ENCODE measurements at places on chromosomes 2 and 18. TPM values are rescaled to one million over a fixed set of nuclear protein-coding genes. Genes with fewer than 3 reads are reported as not detected.

Gene DSG2
- total RNA-seq, result 22.3 TPM

Gene BMPR2
- total RNA-seq, result 8.2 TPM

Gene EPAS1
- 2.4 TPM for total RNA-seq

Gene PSMA8
- total RNA-seq, result not detected

Gene TCF4
- 24.1 TPM for total RNA-seq

Gene HOXD13
- 20.7 TPM for total RNA-seq

Gene EML6
- total RNA-seq, result 2.1 TPM

Gene EGR4
- total RNA-seq, result not detected

Gene POTEC
- 2.9 TPM for total RNA-seq

Gene FAM228B
- total RNA-seq, result 3.7 TPM

Gene POMC
- 0.34 TPM for total RNA-seq

Gene LOXL3
- 62.0 TPM for total RNA-seq

Gene HAT1
- total RNA-seq, result 91.9 TPM

Gene IKZF2
- 0.60 TPM for total RNA-seq

- DNase-seq, result no peak
Measured at GRCh38 chr2:86020984-86021383, 84.7 kb downstream of the POLR1A start.

GRCh38 chr2:16824472-16824871, 158.8 kb upstream of the CYRIA start:
- no peak for DNase-seq

GRCh38 chr2:235936493-235936892, 231.7 kb downstream of the GBX2 start:
- no peak for DNase-seq

DNA sequence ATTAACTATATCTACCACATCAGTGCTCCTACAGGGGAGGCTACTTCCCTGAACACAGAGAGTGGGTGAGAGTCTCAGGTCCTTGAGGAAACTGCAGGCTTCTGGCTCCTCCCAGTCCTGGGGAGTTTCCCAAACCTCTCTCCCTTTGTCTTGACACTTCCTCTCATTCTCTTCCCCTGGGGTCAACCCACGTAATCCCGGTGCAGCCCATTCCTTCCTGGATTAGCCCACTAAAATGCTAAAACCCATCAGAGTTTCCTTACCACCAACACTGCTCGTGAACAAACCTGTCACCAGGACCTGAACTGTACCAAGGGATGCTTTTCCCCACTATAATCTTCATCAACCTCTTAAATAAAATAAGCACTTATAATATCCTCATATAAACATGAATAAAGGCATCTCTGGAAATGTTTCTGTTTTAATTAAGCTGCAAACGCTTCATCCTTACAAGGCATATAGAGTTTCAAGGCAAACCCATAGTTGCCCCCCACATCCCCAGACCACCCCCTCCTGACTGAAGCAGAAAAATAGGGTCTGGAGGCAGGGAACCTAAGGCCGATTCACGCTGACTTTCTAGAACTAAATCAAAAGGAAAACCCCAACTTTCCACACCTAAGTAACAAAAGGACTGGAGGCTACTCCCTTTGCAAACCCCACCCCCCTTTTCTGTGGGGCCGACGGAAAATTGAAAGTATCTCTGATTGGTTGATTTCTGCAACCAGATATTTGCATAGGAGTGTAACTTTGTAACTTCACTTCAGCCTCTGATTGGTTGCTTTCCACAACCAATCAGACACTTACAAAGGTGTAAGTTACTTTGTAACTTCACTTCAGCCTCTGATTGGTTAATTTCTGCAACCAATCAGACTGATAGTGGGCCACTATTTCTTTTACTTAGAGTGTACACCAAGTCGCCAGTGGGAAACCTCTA, 19.0 kb downstream of the TMSB10 start:
- DNase-seq, result peak; percentile 51

DNA sequence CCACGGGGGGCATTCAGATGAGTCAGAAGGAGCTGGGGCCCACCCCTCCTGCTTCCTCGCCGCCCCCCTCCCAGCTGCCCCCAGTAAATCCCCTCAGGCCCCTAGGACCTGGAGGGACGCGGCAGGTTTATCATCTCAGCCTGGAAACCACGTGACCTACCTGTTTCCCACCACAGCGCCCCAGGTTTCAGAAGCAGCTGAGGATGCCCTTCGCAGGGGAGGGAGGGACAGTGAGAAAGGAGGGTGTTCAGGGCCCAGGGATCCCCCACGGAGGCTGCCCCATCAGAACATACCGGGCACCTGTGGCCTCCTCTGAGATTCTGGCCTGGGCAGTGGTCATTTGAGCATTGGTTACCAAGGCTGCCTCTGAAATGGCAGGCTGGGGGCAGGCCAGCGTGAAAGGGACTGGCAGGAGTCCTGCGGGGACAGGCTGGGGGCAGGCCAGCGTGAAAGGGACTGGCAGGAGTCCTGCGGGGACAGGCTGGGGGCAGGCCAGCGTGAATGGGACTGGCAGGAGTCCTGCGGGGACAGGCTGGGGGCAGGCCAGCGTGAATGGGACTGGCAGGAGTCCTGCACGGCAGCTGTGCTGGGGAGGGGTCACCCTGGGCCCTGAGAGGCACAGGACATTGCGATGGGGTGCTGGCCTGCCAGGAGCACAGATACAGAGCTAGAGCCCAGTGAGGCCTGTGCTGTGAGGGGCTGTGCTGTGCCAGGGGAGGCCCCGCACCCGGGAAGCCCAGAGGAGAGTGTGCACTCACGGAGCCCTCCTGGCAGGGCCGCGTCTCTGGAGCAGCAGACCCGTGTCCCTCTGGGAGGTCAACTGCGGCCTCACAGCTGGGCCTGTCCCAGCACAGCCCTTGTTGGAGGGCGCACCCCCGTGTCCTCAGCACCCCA, 1.6 kb downstream of the NEU4 start:
- DNase-seq, result no peak

DNA sequence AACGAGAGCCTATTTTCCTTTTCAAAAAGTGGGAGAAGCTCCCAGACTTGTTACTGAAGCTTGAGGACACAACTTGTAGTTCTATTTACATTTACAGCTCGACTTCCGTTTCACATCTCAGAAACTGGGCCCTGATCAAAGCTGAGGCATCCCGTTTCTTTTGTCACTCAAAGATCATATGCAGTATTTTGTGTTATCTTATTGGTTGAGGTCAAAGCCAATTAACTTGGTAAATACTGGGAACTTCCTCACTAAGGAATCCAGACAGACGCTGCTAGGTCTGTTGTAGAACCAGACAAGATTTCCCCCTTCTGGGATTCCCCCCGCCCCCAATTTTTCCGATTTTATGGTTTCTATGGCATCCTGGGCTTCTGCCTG, 50.3 kb downstream of the TSN start:
- DNase-seq, result no peak

DNA sequence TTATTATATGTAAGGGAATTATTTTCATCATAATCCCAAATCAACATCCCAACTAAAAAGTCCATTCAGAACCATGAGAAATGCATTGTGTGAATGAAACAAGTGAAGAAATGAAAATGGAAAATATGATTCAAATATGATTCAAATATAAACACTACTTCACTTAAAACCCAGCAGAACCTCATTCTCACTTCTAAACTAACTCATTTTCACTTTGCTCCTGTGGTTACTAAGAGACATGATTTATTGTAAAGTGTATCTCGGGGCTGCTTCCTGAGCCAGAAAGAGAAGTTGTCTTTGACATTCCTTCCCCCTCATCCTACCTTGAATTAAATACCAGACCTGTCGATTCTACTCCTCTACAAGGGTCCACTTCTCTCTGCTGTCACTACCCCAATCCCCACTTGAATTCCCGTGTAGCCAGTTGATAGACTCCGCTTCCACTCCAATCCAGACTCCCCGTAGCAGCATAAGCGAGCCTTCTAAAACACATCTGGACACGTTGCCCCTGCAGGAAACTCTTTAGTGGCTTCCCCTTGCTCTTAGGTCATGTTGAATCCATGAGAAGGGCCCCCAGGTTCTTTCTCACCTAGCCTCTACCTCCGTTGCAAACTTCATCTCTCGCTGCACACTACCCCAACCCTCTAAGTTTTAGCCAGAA, 697.0 kb upstream of the ID2 start:
- DNase-seq, result no peak

DNA sequence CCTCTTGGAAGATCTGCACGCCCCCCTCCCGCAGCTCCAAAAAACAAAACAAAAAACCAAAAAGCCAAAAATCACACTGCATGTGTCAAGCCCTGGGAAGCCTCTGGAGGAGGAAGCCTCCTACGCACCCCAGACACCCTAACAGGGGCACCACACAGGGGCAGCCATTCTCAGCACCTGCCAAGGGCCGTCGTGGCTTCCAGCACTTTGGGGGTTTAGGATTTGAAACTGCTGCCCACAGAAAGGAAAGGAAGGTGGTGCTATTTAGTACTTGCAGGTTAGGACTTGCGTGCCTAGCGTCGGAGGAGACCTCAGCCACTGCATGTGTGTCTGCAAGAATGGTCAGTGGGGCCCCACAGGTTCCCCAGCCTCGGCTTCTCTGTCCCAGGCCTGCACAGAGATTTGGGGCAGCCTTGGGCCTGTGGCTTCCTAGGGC, 419 bp upstream of the GPR55 start:
- no peak for DNase-seq

- DNase-seq, result no peak
Measured at GRCh38 chr2:21939967-21940366, 816.2 kb downstream of the TDRD15 start.

- DNase-seq, result no peak
Measured at GRCh38 chr2:95273566-95274290, 521 bp upstream of the PROM2 start.

DNA sequence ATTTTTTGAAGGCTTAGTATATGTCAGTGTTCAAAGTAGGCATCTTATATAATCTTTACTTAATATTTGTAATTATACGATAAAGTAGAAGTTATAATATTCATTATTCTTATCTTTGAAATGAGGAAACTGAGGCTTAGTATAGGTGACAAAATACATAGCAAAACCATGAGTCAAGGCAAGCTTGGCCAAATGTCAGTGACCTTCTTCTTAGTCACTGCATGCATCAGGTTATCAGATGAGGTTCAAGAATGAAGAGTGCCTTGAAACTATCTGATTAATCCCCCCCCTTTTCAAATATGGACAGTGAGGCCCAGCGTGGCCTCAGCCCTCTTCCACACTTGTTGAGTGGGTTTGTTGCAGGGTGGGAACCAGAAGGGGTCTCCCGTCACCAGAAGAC, 59.3 kb downstream of the PMAIP1 start:
- DNase-seq, result peak; percentile 10

DNA sequence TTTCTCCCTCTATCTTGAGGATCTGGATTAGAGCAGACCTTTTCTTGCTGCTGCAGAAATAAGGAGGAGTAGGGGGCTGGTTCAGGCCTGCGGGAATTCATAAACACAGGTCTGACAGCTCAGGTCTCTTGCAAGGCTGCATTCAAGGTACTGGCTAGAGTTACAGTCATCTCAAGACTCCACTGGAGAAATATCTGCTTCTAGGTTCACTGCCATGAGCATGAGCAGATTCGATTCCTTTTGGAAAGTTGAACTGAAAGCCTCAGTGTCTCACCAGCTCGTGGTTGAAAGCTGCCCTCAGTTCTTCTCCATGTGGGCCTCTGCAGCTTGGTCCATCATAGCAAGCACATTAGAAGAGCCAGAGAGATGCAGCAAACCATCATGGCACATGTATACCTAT, 124.4 kb upstream of the SETBP1 start:
- DNase-seq, result no peak

GRCh38 chr2:54591551-54591950, 131.9 kb upstream of the EML6 start:
- DNase-seq, result no peak

GRCh38 chr2:152620985-152621384, 96.3 kb downstream of the PRPF40A start:
- DNase-seq, result no peak

- no peak for DNase-seq
Measured at GRCh38 chr2:198375083-198375410, 570.7 kb downstream of the PLCL1 start.

DNA sequence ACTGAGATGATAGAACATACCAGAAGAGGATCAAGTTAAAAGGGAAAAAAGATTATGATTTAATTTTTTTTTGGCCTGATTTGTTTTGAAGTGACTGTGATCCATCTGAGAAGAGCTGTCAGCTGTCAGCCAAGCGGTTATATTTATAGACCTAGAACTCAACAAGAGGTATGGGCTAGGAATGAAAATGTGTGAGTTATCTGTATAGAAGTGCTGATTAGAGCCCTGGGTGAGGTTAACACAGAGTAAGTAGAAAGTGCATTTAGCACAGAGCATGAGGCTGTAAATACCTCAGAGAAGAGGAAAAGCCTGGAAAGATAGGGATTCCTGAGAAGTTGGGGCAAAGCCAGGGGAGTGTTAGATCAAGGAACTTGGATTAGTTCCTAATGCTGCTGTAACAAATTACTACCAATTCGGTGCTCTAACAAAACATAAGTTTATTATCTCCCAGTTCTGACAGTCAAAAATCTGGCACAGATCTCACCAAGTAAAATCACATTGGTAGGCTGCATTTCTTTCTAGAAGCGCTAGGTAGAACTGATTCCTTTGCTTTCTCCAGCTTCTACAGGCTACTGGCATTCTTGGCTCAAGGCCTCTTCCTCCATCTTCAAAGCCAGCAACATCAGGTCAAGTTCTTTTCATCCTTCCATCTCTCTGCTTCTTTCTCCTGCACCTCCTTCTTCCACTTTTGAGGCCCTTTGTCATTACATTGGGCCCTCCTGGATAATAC, 197.4 kb upstream of the SPHKAP start:
- DNase-seq, result no peak

- DNase-seq, result no peak
Measured at GRCh38 chr18:37617623-37618022, 52.0 kb upstream of the CELF4 start.

- no peak for DNase-seq
Measured at GRCh38 chr2:28615706-28616105, 119.8 kb downstream of the PLB1 start.

DNA sequence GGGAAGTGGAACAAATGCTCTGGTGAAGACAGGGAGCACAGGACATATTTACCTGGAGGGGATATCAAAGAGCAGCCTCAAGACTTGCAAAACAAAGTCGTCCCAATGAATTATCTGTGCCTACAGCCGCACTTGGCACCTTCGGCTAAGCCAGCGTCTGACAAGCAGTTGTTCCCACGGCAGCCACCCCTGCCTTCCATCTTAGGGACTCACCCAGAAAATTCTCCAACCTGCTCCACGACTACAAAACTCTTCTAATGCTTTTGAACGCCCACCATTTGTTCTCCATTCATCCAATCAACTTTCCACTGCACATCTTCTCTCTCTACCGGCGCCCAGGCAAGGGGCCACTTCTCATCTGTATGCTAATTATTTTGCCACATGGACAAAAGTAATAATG, 7.0 kb downstream of the MYT1L start:
- DNase-seq, result no peak

DNA sequence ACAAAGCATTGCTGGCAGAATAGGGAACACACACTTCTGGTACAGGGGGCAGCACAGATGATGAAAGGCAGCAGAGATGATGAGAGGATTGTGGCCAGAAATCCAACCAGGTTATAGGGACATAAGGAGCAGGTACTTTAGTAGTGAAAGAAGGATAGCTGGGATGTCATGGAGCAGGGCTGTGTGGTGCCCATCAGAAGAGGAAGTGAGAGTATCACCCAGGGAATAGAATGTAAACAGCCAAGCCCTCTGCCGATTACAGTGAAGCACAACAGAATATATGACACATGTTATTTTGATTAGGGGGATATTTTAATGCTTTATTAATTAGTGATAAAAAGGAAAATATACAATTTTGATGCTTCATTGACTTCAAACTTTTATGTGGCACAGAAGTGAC, 883.4 kb upstream of the CDH2 start:
- DNase-seq, result no peak

- no peak for DNase-seq
Measured at GRCh38 chr2:169877398-169877797, 50.1 kb downstream of the UBR3 start.
